ENCODE measurements at places on chromosomes 7 and 10. TPM values are rescaled to one million over a fixed set of nuclear protein-coding genes. Genes with fewer than 3 reads are reported as not detected.

GRCh38 chr10:11586170-11586569 is 25.3 kb downstream of the USP6NL start:
- no peaks in the 10 kb centered on the region for H3K4me1 ChIP-seq
- no peaks in the 10 kb centered on the region for H3K36me3 ChIP-seq
- no peak overlapping the region for H3K27ac ChIP-seq
- H3K4me3 ChIP-seq, result no peak overlapping the region

CDK1 gene
- 1.6 TPM for total RNA-seq

GRCh38 chr7:95102662-95103061 is 195.3 kb downstream of the PPP1R9A start:
- no peaks in the 10 kb centered on the region for H3K4me1 ChIP-seq
- no peak for DNase-seq
- no peaks in the 10 kb centered on the region for H3K27me3 ChIP-seq
- H3K4me3 ChIP-seq, result no peak overlapping the region

GRCh38 chr7:82579047-82579446 is 135.5 kb upstream of the CACNA2D1 start:
- H3K27ac ChIP-seq, result no peak overlapping the region
- no peaks in the 10 kb centered on the region for H3K36me3 ChIP-seq
- DNase-seq, result no peak
- H3K4me3 ChIP-seq, result no peak overlapping the region
- no peaks in the 10 kb centered on the region for H3K4me1 ChIP-seq
- H3K27me3 ChIP-seq, result no peaks in the 10 kb centered on the region

CNPY1 gene
- total RNA-seq, result not detected

- no peak overlapping the region for H3K4me3 ChIP-seq
- H3K27ac ChIP-seq, result no peak overlapping the region
- no peaks in the 10 kb centered on the region for H3K36me3 ChIP-seq
- peak; percentile 6 for DNase-seq
- no peaks in the 10 kb centered on the region for H3K27me3 ChIP-seq
Measured at GRCh38 chr10:13074563-13075451, 25.2 kb upstream of the OPTN start.

DNA sequence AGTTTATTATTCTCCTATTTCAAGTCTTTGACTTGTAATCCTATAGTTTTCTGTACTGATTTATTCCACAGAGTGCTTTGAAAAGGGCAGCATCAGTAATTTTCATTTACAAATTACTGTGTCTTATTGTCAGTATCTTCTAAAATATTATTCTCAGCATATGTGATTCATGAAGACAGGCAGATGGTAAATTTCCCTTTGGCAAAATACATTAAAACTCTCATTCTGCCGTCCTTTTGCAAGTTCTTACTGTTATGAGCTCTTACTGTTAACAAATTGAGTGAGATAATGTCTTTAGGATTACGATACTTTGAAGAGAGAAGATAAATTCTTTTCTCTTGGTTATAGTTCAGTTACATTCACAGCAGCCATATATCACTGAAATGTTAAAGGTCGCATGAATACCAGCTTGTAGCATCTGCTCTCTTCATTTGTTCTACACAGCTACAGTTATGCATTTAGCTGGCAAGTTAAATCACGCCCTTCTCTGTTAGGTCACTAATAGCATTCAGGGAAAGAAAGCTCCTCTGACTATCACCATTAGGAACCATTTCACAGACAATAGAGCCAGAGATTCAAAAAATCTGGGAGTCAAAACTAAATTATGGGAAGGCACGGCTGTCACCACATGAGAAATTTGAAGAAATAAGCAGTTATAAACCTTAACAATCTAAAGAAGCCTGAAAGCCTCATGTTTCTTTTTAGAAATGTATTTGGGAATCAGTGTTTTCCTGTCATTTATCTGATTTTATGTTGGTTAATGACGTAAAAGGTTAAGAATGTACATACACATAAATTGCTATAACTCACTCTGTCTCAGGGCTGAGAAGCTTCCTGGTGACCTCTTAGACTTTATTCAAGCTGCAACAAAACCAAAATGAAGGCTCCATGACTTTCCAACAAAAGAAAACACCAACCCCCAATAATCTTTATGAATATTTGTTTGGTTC is 109.6 kb upstream of the SP4 start:
- H3K27me3 ChIP-seq, result no peaks in the 10 kb centered on the region
- H3K4me3 ChIP-seq, result no peak overlapping the region
- no peak overlapping the region for H3K27ac ChIP-seq
- H3K4me1 ChIP-seq, result peaks cover 2% of the 10 kb centered on the region

UCMA gene
- not detected for total RNA-seq

- no peak for DNase-seq
- H3K27ac ChIP-seq, result no peak overlapping the region
- H3K27me3 ChIP-seq, result no peaks in the 10 kb centered on the region
- no peaks in the 10 kb centered on the region for H3K4me1 ChIP-seq
Measured at GRCh38 chr7:15309872-15310271, 251.9 kb downstream of the AGMO start.

EVX1 gene
- total RNA-seq, result not detected

DNA sequence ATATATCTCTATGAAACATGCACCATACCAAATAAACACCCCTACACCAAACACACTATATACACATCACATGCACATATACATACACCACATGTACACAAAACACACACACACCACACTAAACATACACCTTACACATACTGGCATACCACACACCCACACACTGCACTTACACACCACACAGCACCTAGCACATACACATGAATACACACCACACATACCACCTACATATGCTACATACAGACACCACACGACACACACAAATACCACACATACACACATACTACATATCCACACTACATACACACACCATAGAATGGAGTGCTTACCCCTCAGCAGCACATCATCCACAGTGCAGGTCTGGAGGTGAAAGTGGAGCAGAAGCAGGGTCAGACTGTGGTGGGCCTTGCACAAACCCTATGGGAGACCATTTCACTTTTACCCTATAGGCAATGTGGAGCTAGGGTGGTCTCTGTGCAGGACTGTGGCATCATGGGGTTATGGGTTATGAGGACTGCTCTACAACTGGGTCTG is 64.6 kb downstream of the WDFY4 start:
- no peak for DNase-seq
- no peak overlapping the region for H3K27ac ChIP-seq
- no peak overlapping the region for H3K4me3 ChIP-seq
- no peaks in the 10 kb centered on the region for H3K36me3 ChIP-seq
